Mammary epithelial cell (primary cell): ENCODE measurements at places on chromosomes 3 and 15. TPM values are rescaled to one million over a fixed set of nuclear protein-coding genes. Genes with fewer than 3 reads are reported as not detected.
A peak's percentile ranks its signal among the peaks of the same experiment; 100 is the strongest.

DNA sequence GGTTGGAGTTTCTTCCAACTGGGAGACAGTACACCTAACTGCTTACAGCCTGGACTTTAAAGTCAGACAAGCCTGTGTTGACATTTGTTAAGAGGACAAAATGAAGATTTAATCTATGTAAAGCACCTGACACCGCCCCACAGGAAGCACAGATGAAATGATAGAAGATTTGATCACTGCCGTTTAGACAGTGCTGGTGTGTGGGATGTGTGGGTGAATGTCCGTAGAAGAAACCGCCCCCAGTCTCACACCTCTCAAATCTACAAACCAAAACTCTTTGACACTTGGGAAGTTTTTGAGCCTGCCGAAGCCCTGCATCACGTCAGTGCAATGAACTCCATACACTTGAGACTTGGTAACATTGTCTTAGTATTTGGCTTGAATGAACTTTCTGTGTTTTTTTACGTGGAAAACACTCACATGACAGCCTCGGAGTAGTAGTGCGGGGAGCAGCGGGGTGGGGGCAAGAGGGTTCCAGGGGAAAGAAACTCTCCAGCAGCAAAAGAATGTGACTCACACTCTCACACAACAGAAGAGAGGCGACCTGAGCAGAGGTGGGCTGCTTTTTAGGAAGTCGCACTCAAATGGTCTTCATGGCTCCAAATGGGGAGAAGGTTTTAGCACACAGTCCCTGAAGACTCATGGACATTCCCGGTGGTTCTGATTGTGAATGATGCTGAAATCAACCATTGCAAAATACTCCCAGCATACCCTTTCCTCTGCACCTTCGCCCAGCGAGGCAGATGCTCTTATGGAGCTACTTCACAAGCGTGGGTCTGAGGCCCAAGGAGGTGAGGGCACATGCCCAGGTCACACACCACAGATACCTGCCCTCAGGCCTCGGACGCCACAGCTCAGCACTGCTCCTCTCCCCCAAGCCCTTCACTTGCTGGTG, 79.2 kb downstream of the SRGAP3 start:
- DNase-seq, result no peak

- peak; percentile 21 for DNase-seq
Measured at GRCh38 chr3:158801201-158801600, 653 bp upstream of the MFSD1 start.

GRCh38 chr15:100520132-100520921, 8.4 kb downstream of the CERS3 start:
- no peak for DNase-seq

DNA sequence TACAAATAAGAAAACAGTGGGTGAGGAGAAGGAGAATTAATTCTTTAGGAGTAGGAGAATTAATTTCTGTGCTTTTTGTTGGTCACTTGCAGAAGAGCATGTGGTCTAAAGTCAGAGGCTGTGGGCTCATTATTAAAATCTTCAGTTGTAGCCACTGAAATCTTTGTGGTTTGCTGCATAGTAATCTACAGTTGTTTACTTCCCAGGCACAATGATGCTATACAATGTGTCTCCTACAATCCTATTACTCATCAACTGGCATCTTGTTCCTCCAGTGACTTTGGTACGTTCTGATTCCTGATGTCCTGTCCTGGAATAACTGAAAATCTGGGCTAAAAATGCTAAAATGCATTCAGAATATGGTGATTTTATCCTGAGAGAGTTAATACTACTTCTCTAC, 21.0 kb downstream of the IFT122 start:
- peak; percentile 66 for DNase-seq

DNA sequence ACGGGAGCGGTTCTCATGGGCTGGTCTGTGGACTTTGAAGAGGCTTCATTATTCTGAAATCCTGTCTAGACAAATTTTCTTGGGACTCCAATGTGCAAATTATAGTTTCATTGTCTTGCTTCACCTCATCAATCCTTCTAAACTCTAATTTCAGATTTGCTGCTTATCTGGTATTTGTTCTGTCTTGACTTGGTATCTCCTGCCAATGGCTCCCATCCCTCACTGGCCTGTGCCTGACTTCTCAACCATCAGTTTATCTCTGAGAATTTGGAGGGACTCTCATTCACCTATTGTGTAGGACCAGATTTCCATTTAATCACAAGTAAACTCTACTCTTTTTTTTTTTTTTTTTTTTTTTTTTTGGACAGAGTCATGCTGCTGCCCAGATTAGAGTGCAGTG, 960.2 kb upstream of the NR2F2 start:
- no peak for DNase-seq

The MOBP gene
- not detected for polyA plus RNA-seq

GRCh38 chr3:52288674-52289073, 1.0 kb downstream of the GLYCTK start:
- no peak for DNase-seq

DNA sequence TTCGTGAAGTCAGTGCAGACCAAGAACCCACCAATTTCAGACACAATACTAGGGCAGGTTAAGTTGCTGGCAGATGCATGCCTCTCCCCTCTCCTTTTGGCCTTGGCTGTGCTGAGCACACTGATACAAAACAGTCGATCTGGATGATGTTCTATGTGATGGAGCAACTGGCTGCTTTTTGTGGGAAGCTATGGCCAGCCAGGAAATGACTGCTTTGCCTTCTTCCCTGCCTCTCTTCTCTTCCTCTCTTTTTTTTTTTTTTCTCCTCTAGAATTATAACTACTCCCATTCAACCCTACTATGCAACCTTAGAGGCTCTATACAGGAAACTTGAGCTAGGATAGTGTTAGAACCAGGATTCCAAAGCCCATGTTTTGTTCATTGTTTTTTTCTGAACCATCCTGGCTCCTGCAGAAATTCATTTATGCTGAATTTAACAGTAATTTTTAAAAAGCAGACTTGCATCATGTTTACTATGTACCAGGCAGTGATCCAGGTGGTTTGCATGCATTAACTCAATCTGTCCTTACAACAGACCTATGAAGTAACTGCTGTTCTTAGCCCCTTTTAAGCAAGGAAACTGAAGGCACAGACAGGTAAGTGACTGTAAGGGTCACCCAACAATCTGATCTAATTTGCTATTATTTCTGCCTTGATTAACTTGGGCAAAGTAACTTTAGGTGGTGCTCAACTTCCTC, 62.9 kb downstream of the PLD1 start:
- no peak for DNase-seq

GRCh38 chr3:188468196-188468595, 314.2 kb downstream of the LPP start:
- DNase-seq, result no peak

GRCh38 chr3:180421721-180422120, 180.2 kb upstream of the TTC14 start:
- no peak for DNase-seq

The SI gene
- polyA plus RNA-seq, result not detected

DNA sequence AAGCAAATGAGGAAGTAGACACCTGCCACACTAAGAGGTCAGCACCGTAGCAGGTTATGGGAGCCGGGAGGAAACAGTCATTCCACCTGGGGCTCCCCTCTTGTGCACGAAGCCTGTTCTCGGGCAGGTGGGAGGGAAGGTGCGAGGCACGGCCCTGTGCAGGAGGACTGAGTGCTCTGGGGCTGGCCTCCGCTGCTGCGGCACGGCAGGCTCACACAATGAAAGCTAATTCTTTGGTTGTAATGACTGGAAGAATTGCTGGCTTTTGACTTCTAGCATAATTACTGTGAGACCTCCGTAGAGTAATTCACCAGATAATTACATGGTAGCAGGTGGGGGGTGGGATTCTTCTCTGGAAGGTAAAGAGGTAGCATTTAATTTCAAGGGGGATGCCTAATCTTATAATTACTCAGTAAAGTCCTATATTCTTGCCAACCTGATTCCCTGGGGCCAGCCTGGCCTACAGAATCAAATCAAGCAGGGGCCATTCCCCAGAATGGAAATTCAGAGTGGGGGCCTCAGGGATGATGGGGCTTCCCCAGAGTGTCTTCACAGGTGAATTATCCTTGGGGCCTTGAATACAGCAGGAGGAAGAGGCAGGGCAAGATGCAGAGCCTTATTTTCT, 129.1 kb downstream of the TPRA1 start:
- DNase-seq, result no peak

DNA sequence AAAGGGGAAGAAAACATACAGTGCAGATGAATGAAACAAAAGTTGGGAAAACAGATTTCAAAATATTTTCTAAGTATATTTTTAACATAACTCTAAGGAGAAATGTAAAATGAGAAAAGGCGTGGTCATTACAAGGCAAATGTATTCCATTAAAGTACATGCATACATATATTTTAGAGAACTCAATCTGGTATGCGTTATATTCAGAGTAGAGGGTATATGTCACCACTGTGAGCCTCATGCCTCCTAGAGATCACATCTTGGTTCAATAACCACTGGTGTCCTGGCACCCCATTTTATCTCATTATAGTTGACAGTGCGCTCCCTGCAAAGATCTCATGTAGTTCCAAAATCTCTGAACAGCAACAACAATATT, 77.5 kb downstream of the SMARCC1 start:
- DNase-seq, result no peak

The SERPINI2 gene
- polyA plus RNA-seq, result not detected

DNA sequence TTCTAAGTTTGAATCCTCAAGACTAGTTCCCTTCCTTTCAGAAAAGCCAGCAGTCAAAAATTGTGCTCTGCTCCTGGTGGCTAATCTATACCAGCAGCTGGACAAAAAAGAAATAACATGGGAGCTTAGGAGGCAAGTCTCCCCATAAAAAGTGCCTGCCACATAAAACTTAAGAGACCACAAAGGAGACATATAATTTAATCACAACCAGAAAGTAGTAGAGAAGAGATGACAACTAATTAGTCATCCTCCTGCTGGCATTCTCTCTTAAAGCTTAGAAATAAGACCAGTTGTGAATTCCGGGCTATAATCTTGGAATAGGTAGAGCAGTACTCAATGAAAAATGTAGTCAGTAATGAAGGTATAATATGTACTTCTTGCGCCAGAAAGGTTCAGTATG, 20.2 kb upstream of the IMPG2 start:
- DNase-seq, result peak; percentile 9

GRCh38 chr3:121126033-121126706, 218.2 kb downstream of the STXBP5L start:
- DNase-seq, result no peak

DNA sequence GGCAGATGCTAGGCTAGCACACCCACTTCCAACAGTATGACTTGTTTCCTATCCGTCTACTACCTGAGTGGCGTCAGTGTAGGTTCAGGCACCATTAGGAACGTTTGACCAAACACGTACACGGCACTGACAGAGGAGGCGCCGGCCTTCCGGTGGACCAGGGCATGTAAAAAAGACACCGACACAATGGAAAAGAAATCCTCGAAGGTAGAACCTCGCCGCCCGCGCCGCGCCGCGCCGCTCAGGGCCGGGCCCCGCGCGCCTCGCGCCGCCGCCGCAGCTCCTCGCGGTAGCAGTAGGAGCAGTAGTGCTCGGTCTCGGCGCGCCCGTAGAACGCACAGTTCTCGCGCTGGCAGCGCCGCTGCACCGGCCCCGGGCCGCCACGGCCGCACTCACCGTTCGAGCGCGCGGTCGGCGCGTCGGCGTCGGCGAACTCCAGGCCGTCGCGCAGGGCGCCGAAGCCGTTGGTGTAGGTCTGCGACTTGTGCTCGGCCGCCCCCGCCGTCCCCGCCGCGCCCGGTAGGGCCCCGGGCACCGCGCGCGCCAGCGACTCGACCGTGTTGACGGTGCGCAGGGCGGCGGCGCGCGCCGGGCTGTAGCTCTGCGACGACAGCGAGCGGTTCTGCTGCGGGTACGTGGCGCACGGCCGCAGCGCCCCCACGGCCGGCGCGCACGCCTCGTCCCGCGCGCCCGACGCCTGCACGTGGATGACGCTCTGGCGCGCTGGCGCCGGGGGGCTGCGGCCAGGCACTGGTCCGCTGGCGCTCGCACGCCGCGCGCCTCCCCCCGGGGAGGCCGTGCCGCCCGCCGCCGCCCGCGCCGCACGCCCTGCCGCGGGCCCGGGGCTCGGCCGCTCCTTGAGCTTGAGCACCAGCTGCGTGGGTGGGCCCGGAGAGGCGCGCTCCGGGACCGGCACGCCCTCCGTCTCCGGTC, 156.7 kb downstream of the KLF13 start:
- DNase-seq, result no peak

The SLC15A2 gene
- 0.29 TPM for polyA plus RNA-seq

- no peak for DNase-seq
Measured at GRCh38 chr15:96353416-96353929, 23.0 kb downstream of the NR2F2 start.

The EID1 gene
- polyA plus RNA-seq, result 105 TPM

DNA sequence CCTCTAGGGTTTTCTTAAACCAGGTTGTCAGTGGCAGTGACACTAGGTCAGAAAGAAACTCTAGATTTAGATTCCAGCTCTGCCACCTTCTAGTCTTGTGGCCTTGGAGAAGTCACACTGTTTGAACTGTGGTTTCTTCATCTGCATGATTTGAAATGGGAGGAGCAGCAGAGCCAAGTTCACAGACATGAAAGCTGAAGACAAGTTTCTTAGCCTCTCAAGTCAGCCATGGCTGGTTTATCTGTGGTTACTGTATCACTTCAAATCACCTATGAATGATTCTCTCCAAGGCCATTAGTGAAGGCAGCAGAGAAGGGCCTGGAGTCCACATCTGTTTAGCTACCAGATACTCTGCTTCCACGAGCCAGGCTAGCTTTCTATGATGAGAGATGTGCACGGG, 15.6 kb downstream of the CLEC3B start:
- no peak for DNase-seq

The SPATA12 gene
- 0.17 TPM for polyA plus RNA-seq

DNA sequence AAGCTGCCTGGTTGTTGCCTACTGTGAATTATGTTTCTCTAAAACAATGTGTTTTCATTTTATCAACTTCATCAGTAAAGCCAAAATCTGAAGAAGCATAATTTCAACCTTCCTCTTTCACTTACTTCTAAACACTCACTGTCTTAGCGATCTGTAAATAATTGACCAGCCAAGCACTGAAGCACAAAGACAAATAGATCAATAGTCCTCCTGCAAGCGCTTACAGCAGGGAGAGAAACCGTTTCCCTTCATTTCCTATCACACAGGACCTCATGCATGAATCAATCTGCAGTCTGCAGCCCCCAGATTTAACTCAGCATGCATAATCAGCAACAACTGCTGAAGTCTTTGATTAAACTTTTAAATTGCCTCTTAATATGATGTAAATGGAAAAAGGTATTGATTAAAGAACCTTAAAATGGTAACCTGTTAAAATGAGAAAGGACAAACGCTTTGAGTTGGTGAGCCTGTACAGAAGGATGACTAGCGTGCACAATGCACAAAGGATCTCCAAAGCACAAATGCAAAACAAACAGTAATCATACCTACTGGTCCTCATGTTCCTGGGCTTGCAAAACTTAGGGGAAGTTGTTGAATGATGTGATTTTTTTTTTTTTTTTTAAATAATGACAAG, 370.2 kb upstream of the ZNF385D start:
- no peak for DNase-seq

The CYP11A1 gene
- polyA plus RNA-seq, result not detected

GRCh38 chr3:4985330-4986174, 6.3 kb downstream of the BHLHE40 start:
- peak; percentile 92 for DNase-seq

The RTP3 gene
- not detected for polyA plus RNA-seq

The SAMD7 gene
- not detected for polyA plus RNA-seq

- no peak for DNase-seq
Measured at GRCh38 chr15:77759896-77760592, 127.3 kb upstream of the LINGO1 start.

GRCh38 chr3:60263191-60263590, 988.1 kb downstream of the FHIT start:
- DNase-seq, result no peak

The CAV3 gene
- not detected for polyA plus RNA-seq
